Glomerular endothelial cell (primary cell): ENCODE measurements at places on chromosomes 2 and 18.

DNA sequence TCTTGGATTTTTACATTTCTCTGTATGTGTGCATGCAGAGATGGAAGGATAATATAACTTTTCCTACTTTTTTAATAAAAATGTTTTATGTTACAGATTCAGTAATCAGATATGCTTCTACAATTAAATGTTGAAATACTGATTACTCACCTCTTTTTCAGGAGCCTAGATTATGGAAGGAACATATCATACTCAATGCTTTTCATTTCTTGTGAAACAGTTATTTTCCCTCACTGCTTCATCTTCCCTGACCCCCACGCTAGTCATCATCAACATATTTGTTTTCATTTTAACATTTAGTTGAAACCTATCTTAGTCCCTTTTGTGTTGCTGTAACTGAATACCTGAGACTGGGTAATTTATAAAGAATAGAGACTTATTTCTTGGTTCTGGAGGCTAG lies 190.7 kb downstream of the WDR7 start:
- no peak for DNase-seq

- no peak for DNase-seq
Observed at GRCh38 chr2:220396287-220396686, 768.9 kb downstream of the SLC4A3 start.

- no peak for DNase-seq
Observed at GRCh38 chr2:88638743-88639142, 11.5 kb upstream of the EIF2AK3 start.

GRCh38 chr18:63339920-63340484 lies 20.4 kb upstream of the BCL2 start:
- no peak for DNase-seq

- no peak for DNase-seq
Observed at GRCh38 chr2:161165266-161165665, 5.0 kb downstream of the TANK start.

GRCh38 chr2:21461754-21462240 lies 338.0 kb downstream of the TDRD15 start:
- DNase-seq, result no peak

DNA sequence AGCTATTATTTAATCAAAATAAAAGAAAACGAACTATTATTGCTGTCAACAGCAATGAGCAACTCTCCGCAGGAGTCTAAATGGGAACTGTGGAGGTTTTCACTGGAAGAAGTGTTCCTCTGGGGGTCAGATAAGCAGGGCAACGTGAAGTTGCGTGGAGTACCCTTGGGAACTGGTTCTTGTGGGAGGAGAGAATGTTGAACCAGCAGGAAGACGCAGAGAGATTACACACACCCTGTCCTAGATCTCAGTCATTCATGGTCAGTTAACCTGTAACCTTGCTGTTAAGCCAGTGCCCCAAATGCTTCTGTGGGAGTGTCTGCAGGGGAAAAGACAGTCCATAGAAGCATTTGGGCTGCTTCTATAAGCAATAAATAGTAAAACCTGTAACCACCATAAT lies 20.4 kb upstream of the CABLES1 start:
- no peak for DNase-seq

- no peak for DNase-seq
Observed at GRCh38 chr2:11990576-11990975, 244.1 kb downstream of the LPIN1 start.

DNA sequence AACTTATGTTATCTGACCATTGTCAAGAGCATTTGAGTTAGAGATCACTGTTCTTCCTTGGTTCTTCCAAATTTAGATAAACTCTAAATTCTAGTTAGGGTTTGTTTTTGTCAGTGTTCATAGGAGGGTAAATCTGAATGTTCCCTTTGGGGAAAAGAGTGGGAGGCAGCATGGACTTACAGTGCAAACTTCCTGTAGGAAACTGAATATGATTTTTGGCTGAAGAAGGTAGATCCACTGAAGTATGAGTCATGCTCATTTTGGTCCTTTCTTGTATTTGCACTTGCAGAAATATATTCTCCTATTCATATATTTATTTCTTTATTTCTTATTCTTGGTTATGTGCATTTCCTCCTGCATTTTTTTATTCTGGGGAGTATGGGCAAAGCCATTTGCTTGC lies 27.3 kb downstream of the CCDC85A start:
- no peak for DNase-seq

DNA sequence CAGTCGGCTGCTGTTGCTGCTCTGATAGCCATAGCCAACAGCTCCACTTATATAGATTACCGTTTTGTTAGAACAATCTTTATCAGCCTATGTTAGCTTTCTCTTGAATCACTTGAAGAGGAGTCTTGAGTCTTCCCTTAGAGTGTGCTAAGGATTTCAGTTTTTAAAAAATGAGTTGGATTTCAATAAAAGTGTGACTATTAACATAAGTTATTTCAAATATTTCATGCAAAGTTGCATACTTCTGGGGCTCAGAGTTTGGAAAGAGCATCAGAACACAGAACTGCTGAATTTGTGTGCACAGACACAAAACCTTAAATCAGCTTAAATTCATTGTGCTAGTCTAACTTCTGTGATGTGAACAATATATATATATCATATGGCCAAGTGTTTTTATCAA lies 174.7 kb downstream of the MTX2 start:
- DNase-seq, result no peak

DNA sequence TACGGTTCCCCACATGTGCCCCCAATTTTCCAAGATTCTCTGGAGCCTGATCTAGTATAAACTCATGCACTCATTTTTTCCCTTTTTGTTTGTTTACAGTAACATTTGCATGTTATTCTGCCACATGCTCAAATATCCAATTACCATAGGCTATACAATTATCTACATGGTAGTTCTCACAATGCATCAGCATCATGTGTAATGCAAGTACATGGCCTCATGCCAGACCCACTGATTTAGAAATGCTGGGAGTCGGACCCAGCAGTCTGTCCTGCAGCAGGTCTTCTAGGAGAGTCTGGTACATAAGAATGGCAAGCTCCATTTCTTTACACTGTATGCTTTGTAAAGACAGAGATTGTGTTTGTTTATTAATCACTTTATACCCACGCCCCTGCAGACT lies 107.7 kb downstream of the CBLN2 start:
- DNase-seq, result no peak

DNA sequence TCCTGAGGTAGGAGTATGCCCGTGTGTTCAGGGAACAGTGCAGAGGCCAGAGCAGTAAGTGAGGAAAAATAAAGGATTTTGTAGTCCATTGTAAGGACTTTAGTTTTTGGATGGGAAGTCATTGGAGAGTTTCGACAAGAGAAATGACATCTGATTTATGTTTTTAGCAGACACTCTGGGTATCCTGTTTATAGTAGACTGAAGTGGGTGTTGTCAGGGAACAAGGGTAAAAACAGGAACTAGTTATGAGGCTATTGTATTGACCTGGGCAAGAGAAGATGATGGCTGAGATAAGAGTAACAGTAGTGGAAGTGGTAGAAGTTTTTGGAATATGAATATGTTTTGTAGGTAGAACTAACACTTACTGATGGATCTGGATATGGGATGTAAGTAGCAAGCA lies 59.8 kb downstream of the GTF2A1L start:
- DNase-seq, result no peak

GRCh38 chr2:182299632-182300031 lies 127.2 kb downstream of the PDE1A start:
- no peak for DNase-seq

DNA sequence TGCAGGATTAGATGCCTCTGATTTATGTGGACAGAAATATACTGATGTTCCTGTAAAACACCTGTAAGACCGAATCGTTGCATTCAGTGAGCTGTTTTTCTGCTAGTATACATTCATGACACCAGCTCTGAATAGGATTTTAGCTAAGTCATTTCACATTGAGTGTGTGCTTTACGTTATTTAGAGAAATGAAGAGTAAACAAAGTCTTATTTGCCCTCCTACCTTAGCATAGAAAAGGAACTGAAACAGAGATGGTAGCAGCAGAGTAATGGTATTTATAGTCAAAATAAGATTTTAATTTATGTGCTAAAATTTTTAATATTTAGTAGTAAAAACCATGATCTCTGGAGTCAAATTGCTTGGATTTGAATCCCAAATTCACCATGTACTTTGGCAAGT lies 168.0 kb downstream of the CERS6 start:
- no peak for DNase-seq

- DNase-seq, result no peak
Observed at GRCh38 chr2:167480986-167481309, 592.7 kb downstream of the XIRP2 start.

- DNase-seq, result no peak
Observed at GRCh38 chr2:215881582-215881981, 131.8 kb downstream of the MREG start.

DNA sequence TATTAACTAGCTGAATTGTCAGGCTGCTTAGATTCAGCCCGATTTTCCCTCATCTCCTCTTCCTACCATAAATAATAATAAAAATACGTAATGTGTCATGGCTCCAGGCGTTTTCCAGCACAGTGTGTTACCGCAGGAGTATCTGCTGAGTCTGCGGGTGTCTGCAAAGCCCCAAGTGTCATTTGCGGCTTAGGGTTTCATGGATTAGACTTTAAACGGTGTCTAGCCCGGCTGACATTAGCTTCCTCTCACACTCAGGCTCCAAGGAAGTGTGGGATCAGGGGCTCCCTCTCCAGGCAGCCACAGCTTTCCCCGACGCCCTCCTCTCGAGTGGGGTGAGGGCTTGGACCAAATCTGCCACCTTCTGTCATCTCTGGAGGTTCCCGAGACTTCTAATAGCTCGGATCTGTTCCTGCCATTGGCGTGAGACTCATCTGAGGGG lies 14.1 kb upstream of the HOXD1 start:
- no peak for DNase-seq

GRCh38 chr2:58571181-58571852 lies 330.2 kb upstream of the FANCL start:
- DNase-seq, result peak; percentile 80

DNA sequence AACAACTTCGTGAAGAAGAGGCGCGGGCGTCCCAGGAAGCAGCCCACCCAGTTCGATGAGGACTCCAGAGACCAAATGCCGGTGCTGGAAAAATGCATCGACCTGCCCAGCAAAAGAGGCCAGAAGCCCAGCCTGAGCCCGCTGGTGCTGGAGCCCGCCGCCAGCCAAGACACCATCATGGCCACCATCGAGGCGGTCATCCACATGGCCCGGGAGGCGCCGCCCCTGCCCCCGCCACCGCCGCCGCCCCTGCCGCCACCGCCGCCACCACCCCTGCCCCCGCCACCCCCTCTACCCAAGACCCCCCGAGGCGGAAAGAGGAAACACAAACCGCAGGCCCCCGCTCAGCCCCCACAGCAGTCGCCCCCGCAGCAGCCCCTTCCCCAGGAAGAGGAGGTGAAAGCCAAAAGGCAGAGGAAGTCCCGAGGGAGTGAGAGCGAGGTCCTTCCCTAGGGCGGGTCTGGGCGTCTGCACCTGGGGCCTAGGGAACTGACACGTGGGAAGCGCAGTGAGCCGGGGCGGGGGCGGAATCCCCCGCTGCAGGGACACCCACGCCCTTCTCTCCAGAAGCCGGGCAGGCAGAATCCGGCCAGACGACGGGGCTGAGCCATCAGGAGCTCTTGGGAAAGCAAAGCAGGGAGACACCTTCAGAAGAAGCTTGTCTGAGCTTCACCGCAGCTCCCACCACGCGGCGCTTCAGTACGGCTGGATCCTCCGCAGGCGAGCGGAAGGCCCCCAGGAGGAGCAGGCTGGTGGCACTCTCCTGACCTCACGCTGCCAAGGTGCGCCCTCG lies 382.8 kb downstream of the SETBP1 start:
- DNase-seq, result no peak

GRCh38 chr2:151786483-151786882 lies 41.7 kb downstream of the ARL5A start:
- DNase-seq, result no peak

- DNase-seq, result no peak
Observed at GRCh38 chr2:60028849-60029565, 524.4 kb downstream of the BCL11A start.

GRCh38 chr2:133462811-133463210 lies 105.5 kb downstream of the NCKAP5 start:
- DNase-seq, result no peak

GRCh38 chr2:73141896-73142295 lies 29.1 kb upstream of the RAB11FIP5 start:
- DNase-seq, result no peak

GRCh38 chr2:120342446-120342845 lies 3.5 kb upstream of the INHBB start:
- no peak for DNase-seq

DNA sequence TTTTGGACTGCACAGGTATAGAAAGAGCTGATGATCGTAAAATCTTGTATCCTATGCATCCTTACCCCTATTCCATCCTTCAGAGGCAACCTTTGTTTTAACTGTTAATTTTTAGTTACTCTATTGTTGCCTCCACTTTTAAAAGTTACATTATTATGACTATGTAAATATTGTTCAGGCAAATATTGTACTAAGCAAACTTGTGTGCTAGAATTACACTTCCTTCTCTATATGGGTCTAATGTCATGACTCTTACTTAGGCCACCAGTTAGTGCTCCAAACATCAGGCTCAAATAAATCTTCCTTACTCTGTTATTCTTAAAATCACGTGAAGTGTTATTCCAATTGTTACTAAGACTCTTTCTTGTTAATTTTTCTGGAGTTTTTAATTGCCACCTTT lies 47.4 kb upstream of the EMILIN2 start:
- no peak for DNase-seq

DNA sequence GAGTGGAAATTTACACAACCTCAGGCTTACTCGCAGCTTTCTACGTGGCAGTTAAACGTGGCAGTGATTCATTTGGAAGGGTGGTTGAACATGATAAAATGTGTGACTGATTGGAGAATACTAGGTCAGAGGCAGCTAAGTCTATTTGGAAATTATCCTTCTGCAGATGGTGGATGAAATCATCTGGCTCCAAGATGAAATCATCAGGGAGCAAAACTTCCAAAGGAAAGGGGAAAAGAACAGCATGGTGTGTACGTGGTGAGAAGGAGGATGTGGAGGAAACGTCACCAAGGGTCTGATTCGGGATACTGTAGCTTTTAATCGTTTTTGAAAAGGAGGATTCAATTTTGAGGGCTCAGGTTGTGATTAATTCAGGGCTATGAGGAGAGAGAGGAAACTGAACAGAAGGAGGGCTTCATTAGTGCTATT lies 47.9 kb downstream of the COL3A1 start:
- no peak for DNase-seq

- no peak for DNase-seq
Observed at GRCh38 chr2:28955467-28955866, 25.6 kb upstream of the TOGARAM2 start.

GRCh38 chr2:3338340-3338739 lies 39.3 kb downstream of the EIPR1 start:
- DNase-seq, result no peak

DNA sequence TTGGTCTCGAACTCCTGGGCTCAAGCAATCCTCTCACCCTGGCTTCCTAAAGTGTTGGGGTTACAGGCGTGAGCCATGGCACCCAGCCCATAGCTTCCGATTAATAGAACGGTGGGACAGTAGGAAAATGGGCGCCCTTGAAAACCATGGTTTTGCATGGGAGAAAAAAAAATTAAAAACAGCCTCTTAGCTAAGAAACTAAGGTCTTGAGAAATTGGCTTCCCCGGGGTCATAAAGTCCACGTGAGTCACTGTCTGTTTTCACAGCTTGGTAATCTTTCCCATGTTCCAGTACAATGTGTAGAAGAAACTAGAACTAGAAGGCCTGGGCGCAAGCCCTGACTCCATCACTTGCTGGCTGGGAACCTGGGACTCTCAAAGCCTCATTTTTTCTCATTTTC lies 20.7 kb downstream of the B3GNT2 start:
- DNase-seq, result peak; percentile 47
